Nucleus accumbens (tissue), 56 donors: ENCODE measurements at places on chromosomes 3 and 15.

DNA sequence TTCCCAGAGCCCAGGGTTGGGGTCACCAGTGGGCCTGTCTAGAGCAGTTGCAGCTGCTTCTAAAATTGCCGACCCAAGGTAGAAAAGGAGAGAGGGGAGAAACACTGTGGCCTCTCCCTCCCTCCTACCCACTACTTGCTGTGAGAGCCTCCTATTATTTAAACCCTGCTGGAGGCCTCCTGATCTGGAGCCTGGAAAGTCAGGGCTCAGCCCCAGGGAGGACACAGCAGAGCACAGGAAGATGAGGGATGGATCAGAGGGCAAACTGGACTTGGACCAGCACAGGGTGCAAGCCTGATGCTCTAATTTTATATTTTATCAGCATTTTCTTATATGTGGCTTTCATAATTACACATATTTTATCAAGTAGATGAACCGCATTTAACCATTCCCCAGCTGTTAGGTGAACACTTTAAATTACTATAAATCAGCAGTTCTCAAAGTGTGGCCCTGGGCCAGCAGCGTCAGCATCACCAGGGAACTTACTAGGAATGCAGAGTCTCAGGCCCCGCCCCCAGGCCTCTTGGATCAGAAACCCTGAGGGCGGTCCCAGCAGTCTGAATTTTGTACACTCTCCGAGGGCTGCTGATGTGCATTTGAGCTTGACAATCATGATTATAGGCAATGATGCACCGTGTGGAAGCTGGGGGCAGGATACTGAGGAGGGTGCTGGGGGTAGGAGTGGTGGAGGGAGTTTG lies 26.7 kb downstream of the SMAD3 start:
- DNase-seq: no peak

- no peak for DNase-seq
Measured at GRCh38 chr3:45904931-45905330, 18.6 kb downstream of the CCR9 start.

DNA sequence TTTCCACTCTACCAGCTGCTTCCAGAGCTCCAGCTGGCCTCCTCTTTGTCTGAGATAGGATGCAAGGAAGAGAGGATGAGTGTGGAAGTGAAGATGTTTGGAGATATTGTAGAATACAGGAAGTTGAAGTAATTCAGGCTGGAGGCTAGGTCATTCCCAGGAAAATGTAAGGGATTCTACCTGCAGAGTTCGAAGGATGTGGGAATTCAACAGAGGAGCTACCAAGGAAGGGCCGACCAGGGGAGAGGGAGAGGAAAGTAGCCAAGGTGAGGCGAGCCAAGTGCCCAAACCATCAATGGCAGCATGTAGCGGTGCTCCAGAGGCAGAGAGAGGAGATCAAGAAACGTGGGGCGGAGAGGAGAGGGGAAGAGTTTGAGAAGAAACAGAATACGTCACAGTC lies 49.0 kb upstream of the EPHB3 start:
- DNase-seq: no peak

- DNase-seq: no peak
Measured at GRCh38 chr3:143356839-143357238, 237.3 kb downstream of the CHST2 start.

GRCh38 chr3:181839916-181840297 lies 128.2 kb downstream of the SOX2 start:
- DNase-seq: no peak

GRCh38 chr3:141123677-141124410 lies 72.7 kb downstream of the SPSB4 start:
- no peak for DNase-seq

- DNase-seq: no peak
Measured at GRCh38 chr15:95293456-95294031, 1037.0 kb upstream of the NR2F2 start.

DNA sequence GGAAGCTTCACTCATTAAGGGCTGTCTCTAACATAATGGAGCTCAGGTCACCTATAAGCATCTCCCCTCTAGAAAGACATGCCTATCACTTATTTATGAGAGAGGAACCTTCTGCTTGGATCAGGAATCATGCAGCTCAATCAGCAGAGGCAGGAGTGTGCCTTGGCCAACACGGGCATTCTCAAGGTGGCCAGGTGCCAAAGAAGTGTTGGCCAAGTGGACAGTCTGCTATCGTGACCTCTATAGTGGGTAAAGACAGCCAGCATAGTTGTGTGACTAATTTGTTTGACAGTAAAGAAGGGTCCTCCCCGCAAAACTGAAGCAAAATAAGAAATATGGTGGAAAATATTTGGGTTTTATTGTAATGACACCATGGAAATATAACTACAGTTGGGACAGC lies 14.7 kb upstream of the AGTR1 start:
- DNase-seq: no peak

- DNase-seq: no peak
Measured at GRCh38 chr3:36992806-36993325, at the start of gene EPM2AIP1. Gene EPM2AIP1, minus strand, starts transcription at chr3:36993131. Its CDS starts 54 bp downstream, at chr3:36993077.

- no peak for DNase-seq
Measured at GRCh38 chr3:66372681-66373350, 128.0 kb downstream of the LRIG1 start.

DNA sequence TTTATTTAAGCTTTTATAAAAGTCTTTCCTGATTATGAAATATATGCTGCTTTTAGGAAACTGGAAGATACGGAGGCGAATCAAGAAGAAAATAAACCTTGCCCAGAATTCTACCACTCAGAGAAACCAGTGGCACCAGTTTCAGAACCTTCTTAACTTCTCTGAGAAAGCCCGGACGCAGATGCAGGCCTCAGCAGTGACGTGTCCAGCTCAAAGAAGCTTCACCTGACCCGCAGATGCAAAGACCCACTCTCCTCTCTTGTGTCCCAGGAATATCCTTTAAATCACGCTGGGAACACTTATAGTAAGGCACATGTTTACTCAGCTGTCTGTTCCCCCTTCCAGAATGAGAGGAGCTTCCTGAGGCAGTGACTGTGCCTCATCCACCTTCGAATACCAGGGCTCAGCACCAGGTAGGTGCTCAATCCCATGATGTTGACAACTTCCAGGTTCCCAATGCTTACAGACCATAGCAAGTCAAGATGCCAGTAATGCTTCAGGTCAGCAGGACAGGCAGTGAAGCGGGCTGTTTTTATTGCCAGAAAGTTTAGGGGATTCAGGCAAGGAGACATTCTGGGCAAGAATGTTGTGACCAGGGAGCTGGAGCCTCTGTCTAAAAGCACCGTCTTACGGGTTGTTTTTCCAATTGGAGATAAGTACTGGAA lies 39.9 kb upstream of the LDHAL6B start:
- no peak for DNase-seq

DNA sequence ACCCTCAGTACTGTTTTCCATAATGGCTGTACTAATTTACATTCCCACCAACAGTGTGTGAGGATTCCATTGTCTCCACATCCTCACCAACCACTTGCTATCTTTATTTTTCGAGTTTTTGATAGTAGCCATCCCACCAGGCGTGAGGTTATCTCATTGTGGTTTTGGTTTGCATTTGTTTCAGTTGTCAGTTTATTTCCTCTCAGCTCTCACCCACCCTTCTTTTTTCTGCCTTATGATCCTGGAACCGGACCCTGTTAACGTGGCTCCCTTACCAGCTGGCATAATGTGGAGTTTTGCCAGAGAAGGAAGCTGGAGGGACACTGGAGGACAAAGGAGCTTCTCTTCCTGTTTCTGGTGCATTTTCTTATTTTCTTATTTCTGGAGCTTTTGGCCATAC lies 25.1 kb upstream of the SH3GL3 start:
- DNase-seq: no peak

DNA sequence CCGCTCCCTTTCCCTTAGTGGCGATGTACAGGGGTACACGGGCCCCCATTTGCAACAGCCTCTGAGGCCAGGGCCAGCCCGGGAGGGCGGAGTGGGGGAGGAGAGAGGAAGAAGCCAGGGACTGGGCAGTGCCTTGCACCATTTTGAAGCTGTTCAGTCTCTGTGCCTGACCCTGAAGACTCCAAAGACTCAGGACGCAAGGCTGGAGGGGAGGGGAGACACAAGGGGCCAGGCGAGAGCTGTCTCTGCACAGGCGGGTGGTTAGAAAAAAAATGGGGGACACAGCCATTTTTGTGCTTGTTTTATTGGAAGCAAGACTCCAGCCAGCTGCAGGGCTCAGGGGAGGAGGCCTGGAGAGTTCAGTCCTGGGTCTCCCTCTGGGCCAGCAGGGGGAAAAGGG lies 1.6 kb downstream of the RPP25 start:
- no peak for DNase-seq

DNA sequence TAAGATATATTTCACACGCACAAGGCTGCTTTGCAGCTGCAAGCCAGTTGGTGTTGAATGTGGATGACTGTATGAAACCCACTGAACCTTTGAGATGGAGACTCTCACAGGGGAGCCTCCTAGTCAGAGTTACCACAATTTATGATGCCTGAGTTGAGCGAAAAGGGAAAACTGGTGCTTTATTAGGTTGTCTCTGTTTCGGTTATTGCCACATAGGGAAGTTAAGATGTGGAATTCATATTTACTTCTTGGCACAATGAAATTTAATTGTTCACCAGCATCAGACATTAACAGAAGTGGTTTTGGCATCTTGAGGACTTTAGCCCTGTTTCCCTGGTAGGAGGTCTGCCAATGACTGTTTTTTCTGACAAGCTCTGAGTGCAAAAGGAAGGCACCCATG lies 358.2 kb downstream of the SQOR start:
- no peak for DNase-seq
